CD4-positive, alpha-beta T cell treated with Interleukin-10 for 1 hour (primary cell): ENCODE measurements at places on chromosomes 11 and 22.

GRCh38 chr22:27004434-27004833, 347.0 kb downstream of the MIAT start:
- no peak for DNase-seq

DNA sequence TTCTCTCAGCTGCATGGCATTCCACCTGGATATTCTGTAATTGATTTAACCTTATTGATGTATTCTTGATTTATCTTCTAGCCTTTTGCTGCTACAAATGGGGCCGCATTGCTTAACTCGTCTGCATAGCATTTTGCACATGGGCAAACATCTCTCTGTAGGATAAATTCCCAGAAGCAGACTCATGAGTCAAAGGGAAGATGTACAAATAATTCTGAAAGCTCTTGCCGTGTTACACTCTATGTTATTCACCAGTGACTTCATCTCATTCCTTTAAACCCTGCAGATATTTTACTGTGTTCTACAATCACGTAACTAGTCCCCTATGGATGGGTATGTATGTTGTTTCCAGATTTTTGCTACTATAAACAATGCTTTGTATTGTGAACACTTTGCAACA, 112.7 kb downstream of the SEZ6L start:
- DNase-seq: no peak

GRCh38 chr22:26798462-26799065, 141.2 kb downstream of the MIAT start:
- DNase-seq: no peak

- no peak for DNase-seq
These were observed 73.7 kb downstream of the JAM3 start for GRCh38 chr11:134142536-134142935.

DNA sequence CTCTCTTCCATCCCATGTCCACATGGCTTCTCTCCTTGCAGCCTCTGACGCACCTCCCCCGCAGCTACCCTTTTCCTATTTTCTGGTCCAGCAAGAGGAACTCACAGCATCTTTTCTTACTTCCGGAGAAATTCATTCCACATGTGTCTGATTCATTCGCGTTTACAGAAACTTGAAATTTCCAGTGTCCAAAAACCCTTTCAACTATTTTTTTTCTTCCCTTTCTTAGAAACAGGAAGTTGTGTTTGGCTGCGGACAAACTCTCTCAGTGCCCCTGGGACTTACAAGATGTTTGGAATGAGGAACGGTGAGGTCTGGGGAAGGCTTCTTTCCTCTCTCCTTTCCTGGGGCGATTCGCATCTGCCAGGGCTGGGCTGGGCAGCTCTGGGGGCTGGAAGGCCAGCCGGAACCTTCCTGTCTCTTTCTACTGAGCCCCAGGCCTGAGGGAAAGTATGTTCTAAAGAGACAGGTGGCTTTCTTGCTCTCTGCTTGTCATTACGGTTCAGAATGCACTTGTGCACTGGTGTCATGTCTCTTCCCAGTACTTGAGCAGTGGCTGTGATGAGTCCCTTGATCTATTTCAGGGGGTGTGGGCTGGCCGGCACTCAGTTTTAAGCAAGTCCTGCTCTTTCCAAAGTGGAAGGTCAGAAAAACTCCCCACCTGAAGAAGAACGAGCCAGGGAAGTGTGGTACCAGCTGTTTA, 27.5 kb downstream of the ADAMTS8 start:
- no peak for DNase-seq

DNA sequence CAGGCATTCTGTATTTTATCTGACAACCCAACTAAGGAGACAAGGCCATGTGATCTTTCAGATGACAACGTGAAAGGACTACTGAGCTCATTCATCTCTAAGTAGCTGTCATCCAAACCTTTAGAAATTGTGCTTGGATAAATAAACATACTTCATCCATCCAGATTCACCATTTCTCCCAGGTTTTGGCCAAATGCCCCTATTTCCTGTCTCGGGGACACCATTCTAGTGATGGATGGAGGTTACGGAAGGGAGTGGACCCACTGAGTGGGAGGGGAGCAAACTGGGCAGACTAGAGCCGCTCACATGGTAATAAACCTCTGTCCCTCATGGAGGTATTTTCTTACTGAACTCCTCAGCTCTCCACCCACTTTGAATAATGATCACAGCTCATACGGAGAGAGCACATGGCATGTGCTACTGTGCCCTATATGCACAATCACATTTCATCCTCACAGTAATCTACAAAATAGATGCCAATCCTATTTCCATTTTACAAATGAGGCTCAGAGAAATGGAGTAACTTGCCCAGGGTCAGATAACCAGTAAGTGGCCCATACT, 114.4 kb downstream of the SLC1A2 start:
- no peak for DNase-seq

DNA sequence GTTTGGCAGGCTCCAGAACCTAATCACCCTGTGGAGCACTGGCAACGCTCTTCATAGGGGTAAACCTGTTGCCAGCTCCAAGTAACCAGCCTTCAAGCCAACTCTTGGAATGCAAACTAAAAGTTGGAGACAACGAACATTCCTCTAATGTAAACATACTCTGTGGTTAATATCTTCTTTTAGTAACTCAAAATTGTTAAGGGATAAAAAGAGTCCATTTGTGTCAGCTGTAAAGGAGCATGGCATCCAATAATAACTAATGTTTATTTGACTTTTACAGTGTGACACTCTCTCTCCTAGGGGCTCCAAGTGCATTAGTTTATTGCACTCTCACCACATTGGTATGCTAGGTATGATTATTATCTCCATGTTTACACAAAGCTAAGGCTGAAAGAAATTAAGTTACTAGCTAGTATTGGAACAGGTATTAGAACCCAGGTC, 31.0 kb upstream of the AMOTL1 start:
- DNase-seq: no peak
